ENCODE measurements at places on chromosomes 3 and 15.
A peak's percentile ranks its signal among the peaks of the same experiment; 100 is the strongest.

DNA sequence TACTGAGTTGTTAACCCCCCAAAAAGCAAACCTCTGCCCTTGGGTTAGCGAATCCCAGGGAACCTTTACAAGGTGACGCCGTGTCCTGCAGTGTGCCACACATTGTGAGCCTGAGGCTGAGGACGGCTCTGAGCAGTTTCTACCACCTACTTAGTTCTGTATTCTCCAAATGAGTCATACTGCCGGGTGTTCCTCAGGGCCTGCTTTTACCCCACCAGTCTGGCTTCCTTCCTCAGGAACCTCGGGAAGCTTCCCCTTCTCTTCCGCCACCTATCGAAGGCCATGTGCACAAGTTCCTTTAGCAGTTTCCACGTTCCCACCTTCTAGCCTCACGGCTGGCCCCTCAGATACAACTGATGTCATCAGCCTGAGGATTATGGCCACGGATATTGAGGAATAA is 384.0 kb upstream of the TPM1 start:
- DNase-seq: no peak

- no peak for DNase-seq
These were observed 351 bp downstream of the INSYN1 start for GRCh38 chr15:73752806-73753193.

DNA sequence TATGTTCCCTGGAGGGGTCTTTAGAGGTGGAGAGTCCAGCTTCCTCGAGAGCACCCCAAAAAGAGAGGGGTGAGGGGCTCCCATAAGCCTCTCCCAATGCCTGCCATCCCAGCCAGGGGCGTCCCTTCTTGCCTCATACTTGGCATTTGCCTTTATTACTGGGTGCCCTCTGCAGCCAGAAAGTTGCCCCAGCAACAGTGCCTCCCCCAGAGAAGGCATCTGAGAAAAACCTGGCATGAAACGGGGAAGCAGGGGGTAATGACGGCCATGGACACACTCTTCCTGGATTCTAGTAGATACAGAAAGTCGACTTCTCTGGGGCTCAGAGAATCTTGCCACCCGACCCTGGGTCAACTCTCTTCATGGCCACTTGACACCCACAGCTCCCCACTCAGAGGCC is 90.1 kb downstream of the PCSK6 start:
- no peak for DNase-seq

DNA sequence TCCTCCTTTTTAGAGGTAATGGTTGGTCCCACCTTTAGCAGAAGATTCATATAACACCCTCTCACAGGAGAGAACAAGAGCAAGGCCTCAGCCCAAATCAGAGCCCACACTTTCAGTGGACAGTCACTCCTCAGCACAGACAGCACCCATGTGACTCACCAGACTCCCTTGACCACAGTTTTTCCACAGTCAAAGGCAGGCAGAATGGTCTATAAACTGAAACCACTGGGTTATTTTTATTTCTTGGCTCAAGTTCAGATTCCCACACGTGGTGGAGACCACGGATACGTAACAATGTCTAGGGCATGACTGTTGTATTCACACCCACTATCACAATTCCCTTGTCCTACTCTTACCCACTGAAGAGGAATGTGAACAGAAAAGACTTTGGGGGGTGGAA is 237.8 kb upstream of the UBE2E1 start:
- DNase-seq: peak; percentile 92

DNA sequence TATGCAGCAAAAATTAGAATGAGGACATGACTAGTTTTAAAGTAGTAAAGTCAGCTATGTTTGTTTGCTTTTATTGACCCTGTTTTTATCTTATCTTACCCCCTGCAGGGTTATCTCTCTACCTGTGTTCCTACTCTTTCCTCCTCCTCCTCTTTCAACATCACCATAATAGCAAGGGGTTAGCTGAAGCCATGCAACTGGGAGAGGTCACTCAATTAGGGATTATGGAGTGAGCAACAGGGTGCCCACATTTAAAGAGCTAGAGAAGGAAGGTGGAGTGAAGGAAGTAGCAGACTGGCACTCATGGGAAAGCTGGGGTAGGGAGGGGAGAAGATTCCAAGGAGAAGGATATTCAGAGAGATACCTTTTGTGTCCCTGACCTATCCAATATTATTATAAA is 125.9 kb downstream of the LRTM1 start:
- DNase-seq: no peak

DNA sequence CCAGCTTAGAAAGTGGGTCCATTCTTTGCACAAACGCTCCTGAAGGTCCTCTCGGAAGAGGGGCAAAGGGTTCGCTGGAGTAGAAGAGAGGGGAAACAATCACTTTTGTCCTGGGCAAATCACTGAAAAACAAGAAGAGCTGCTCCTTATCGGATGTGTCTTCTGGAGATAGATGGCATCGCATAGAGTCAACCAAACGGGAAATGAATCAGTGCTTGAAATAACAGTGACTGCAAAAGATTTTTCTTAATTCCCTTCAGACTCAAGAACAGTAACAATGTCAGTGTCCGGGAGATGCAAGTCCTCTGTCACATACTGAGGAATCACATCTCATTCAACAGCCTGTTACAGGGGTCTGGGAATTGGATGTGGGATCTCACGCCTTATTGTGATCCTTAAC is 78.8 kb upstream of the PCSK6 start:
- no peak for DNase-seq

DNA sequence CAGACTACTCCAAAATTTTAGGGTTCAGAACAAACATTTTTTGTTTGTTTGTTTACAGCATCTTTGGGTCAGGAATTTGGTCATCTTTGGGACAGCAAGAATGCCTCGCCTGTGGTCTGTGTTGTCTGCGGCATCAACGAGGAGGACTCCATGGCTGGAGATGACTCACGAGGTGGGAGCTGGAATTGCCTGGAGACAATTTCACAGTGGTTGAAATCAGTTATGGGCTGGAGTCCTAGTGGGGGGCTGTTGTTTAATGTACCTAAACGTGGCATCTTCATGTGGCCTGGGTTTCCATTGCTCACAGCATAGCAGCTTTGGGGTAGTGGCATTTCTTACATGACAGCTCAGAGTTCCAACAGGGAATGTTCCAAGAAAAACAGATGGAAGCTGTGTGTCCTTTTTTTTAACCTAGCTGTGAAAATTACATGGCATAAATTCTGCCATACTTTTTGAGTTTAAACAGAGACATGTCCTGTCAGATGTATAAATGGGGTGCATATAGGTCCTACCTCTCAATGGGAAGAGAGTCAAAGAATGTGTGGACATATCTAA is 507.3 kb upstream of the CBLB start:
- no peak for DNase-seq

- peak; percentile 84 for DNase-seq
These were observed 1.1 kb upstream of the LPP start for GRCh38 chr3:188152660-188153436.

GRCh38 chr3:38649500-38650247 is at the start of gene SCN5A:
SCN5A (minus strand) TSS chr3:38649687; CDS start chr3:38633307, 16,380 bp downstream.
- DNase-seq: no peak

DNA sequence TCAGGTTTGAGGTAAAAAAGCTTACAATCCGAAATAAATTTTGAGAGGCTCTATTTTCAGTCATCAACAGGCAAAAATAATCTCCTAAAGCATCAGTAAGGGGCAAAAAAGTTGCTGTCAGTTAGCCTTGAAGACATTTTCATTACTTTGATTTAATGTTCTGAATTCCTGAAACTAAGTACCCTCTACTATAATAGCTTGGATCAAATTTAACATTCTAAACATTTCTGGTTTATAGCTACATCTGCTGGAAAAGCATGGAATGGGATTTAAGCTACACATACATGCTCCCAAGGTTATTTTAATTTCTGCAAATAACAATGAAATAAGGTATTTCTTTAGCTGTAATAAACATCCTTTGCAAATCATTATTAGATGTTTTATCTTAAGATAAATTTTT is 245.4 kb downstream of the ULK4 start:
- peak; percentile 52 for DNase-seq

DNA sequence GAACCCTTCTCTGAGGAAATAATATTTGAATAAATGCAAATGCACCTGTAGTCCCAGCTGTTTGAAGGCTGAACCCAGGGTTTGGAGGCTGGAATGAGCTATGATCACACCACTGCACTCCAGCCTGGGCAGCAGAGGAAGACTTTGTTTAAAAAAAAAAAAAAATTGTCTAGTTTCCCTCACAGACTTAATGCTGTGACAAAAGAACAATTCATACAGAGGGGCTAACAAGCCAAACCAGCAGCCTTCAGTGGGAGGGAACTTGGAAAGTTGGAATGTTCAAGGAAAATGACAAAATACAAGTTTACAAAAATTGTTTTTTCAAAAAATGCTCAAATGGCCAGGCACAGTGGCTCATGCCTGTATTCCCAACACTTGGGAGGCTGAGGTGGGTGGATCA is 228.0 kb upstream of the CGNL1 start:
- no peak for DNase-seq

Measured in fibroblast of the aortic adventitia (primary cell).